ENCODE measurements at places on chromosomes 3 and 15.

DNA sequence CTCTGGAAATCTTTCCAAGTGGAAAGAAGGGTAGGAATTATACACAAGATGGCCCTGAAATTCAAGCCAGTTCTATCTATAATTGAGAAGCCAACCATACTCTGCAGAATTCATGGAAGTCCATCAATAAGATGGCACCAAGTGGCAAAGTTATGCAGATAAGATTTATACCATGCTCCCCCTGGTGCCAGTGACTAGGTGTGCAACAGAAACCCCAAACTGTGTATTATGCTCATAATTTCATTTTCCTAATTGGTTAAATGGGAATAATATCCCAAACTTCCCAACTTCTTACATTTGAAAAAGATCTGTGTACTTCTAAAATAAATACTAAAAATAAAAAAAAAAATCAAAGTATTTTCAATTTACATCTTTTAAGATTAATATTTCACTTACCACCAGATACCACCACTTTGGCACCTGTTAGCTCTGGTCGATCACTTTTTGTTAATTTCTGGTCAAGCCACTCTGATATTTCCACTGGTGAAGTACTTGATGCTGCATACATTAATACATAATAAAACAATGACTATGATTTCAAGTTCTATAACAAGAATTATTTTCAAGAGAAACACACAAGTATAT is 25.9 kb downstream of the ETFA start:
- DNase-seq = no peak

- DNase-seq = no peak
Observed at GRCh38 chr3:37872413-37873160, 10.9 kb downstream of the CTDSPL start.

DNA sequence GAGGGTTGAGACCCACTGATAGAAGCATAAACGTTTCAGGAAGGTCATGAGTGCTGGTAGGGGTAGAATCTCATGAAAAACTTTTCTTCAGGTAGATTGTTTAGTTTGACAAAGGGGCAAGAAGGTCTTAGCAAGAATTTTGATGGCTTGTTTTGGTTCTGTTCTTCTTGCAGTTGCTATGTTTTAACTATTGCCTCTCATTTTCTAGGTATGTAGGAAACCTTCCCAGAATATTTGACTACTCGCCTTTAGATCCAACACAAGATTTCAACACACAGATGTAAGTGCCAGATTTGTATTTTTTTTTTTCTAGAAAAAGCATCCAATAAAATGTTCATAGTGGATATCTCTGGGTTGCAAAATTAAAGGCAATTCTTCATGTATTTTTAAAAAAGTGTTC is 77.1 kb downstream of the USP13 start:
- DNase-seq = no peak

GRCh38 chr15:74710319-74711094 is 14.7 kb upstream of the EDC3 start:
- no peak for DNase-seq

DNA sequence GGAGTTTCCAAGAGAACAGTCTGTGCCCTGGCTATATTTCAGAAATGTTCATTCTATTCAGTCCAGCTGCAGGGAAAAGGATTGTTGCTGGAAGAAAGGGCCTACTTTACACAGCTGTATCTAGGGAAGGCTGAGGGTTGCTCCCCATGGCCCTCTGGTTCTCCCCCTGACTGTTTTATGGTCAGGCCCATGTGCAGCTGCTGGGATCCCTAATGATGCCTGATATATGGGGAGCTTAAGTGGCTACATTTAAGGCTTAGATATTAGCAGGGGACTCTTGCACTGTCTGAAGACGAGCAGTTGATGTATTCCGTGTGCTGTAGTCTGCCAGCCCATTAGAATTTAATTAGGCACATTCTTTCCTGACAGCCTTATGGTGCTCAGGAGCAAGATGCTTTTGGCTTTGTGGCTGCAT is 72.0 kb downstream of the FAM43A start:
- DNase-seq = no peak

GRCh38 chr15:73962433-73962832 is 29.7 kb downstream of the STOML1 start:
- no peak for DNase-seq

GRCh38 chr3:49912881-49913281 is 9.2 kb upstream of the MST1R start:
- DNase-seq = no peak

- no peak for DNase-seq
Observed at GRCh38 chr15:42285034-42285433, 11.8 kb upstream of the TMEM87A start.

Data from NCI-H748 treated with DMSO at 0.1 percent for 48 hours (cell line).